ENCODE measurements at places on chromosomes 3 and 15.

DNA sequence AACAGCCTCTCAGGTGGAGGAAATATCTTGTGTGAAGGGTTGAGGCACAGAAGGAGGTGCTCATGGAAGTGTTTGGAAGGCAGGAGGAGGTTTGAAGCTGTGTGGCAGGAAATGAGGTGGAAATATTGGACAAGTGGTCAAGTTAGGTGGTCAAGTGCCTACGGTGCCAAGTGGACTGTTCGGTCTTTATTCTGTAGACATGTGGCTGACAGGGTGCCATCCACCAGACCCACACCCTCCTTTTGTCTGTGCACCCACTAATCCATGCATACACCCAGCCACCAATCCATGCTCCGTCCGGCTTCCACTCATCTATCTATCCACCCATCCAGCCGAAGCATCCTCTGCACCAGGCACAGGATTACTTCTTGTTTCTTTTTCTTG lies 2.2 kb downstream of the SLC6A20 start:
- no peak for DNase-seq

DNA sequence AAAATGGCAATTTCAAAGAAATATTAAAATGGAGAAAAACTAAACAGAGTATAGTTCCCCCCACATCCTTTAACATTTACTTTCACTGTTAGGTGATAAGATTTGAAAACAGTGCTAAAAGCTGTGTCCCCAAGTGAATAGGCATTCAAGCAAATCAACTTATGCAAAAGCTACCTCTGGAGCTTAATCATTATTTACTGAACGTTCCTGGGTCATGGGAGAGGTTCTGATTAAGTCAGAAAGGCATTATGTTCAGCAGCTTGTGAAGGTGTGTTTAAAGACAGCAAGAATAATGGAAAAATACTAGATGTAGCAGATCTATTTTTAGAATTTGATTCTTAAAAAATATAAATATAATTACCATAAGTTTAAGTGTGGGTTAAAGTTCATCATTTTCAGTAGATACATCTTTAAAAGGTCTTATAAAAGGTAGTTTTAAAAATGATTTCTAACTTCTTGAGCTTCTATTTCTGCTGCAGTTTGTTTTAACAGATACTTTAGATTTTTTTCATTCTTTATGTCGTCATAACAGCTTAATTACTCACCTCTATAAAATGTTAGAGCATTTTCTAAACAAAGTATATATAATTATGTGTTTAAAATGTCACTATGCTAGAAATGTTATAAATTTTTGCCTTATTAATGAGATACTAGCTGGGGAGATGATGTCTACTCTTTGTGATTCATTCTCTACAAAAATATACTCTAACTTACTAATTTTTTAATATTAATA lies 127.9 kb downstream of the MITF start:
- no peak for DNase-seq

DNA sequence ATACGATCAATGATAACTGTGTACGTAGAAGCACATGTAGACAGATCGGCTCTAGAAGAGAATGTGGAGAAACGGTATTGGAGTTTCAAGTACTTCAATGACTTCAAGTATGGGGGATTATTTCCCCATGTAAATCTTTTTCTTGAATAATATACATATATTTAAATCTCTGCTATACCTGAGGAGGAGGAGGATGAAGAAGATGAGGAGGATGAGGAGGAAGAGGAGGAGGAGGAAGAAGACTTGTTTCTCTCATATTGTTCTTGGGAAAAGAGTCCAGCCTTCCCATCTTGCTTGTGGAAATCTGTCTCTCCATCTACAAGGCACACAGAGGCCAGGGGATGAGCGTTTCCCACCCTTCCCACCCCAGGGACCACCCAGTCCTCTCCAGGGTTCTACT lies 10.6 kb downstream of the TMEM40 start:
- no peak for DNase-seq

DNA sequence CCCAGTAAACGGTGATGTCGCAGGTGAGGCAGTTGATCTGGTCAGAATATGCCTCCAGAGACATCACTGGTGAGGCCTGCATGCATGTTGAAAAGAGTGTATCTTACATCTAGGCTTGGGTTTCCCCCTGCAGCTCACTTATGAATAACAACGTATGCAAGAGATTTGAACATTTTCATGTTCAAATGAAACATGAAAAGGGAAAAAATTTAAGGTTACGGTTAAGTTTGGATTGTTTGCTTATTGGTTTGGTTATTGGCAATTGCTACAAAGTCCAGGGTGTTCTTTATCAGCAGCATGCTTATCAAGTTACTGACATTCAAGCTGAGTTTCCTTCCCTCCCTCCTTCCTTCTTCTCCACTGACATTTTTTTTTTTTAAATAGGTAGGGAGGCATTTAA lies 123.2 kb downstream of the IGF1R start:
- DNase-seq: no peak

DNA sequence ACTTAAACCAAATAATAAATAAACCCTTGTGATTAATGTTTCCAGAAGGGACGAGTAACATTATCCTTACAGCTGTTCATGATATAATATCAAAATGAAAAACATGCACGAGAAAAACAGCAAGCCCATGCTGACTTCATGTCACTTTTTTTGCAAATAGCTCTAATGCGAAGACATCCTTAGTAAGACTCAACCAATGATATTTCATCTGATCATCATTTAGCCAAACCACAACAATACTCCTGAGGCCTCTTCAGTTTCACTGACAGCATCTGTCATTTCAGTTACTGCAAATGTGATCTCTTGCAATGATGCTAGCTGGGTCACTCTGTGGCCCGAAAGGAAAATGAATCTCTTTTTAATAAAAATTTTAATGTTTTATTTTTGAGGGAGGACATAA lies 74.0 kb downstream of the POLR2M start:
- DNase-seq: no peak

DNA sequence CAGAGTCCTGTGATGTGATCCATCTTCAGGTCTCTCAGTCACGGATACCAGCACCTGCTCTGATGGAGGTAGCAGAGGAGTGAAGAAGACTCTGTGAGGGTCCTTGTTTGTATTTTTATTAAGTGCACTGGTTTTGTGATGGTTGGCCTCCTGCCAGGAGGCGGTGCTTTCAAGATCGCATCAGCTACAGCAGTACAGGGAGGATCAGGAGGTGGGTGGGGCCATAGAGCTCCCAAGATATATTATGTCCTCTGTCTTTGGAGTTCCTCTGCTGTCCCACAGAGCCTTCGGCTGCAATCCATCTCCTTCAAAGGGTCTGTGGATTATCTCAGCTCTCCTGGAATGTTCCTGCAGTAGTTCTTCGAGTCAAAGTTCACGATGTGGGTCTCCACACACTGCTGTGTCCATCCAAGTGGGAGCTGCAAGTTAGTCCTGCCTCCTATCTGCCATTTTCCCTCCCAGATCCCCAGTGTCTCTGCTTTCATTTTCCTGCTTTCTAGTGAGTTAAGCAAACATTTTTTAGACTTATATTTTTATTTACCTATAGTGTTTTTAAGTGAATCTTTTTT lies 54.7 kb downstream of the TM2D3 start:
- DNase-seq: no peak

- no peak for DNase-seq
These were observed 23.2 kb downstream of the SCN11A start for GRCh38 chr3:39028546-39028945.

DNA sequence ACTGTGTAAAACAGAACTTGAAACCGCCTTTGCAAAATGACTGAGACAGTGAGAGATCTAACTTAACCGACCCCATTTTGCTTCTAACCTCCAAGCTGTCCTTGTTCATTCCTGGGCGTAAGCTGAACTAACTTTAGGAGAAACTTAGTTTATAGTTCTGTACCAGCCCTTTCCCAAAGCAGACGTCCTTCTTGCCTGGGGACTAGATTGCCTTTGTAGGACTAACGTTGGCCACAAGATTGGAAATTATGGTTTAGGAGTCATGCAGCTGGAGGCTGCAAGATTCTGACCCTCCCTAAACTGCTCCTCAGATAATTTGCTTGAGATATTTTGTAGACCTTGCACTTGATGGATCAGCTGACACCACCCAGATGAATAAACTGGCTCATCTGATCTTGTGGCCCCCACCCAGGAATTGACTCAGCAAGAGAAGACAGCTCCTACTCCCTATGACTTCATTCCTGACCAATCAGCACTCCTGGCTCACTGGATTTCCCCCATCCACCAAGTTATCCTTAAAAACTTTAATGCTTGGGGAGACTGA lies 219.9 kb upstream of the PROK2 start:
- DNase-seq: no peak

GRCh38 chr15:86444527-86444926 lies 364.9 kb downstream of the AGBL1 start:
- no peak for DNase-seq

DNA sequence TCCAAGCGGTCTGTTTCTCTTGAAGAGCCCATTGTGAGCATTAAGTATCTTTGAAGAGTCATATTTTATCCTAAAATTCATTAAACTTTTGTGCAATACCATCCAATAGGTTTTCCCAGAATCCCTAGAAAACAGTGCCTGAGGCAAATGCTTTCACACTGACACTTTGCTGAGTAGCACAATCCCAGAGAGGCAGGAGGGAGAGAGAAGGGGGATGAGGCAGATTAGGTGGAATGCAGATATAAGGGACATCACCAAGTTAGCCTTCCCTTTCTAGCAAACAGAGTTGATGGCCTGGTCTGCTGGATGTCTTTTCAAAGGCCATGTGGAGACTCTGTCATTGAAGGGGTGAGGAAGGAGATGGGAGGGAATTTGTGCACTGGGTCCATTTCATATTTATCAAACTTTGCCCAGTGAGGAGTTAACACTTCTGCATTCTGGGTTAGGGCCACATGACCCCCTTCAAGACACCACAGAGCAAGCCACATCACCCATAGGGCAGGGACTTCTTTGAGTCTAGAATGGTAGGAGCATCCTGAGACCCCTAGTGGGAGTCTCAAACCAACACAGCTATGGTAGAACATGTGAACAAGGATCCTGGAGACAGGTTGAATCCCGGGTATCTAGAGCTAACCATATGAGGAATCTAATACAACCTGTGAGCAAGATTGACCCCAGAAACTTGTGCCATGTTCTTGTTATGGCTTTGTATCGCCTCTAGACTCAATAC lies 32.0 kb upstream of the SEMA6D start:
- no peak for DNase-seq

DNA sequence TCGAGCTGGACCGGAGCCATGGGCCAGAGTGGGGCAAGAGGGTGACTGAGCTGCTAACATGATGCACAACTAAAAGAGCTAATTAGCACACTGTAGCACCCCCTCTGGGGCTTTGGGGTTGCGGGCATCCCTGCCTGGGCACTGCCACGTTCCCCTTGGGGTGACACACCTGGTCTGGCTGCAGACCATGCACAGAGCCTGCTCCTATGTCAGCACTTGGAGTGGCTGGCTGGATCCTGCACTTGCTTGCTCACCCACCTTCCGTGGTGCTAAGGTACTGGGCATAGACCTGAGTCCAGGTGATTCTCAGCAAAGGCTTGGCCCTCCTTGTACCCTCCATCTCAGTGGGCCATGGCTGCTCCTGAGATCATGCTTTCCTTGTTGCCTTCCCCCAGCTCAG lies 12.8 kb upstream of the SPTBN5 start:
- DNase-seq: no peak

DNA sequence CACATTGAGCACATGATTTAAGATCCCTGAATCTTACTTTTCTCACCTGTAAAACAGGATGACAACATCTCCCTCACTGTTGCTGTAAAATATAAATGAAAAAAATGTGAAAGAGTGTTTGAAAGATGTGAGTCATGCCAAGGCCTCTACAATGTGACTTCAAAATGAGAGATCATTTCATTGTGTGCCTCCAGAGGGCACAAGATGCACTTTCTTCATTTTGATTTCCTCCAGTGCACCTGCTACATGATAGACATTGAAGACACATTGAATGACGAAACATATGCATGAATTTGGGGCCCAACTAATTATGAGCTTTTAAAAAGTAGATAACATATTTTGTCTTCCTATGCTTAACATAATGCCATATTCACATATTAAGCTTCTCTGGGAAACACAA lies 170.3 kb downstream of the MOBP start:
- no peak for DNase-seq

GRCh38 chr3:16101295-16102186 lies 72.9 kb upstream of the GALNT15 start:
- DNase-seq: peak; percentile 78

DNA sequence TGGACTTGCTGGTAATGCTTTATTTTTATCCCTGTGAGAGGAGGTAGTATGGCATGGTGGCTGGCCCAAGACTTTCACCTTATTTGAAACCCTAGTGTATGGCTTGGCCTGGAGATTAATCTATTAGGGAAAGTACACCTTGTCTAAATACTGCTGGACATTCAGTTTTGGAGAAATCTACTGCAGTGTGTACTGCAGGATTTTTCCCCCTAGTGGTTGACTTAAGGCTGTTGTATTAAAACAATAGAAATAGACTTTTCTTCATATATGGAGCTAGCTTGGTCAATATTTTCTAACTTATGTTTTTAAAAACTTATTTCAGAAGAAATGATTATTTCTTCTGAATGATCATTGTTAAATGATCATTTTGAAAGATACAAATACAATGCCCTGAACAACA lies 13.9 kb upstream of the SLITRK3 start:
- no peak for DNase-seq

- DNase-seq: no peak
These were observed 3.4 kb upstream of the AEN start for GRCh38 chr15:88617790-88618189.

All from mucosa of descending colon (tissue), 3 donors.